ENCODE measurements at places on chromosomes 2 and 18.

GRCh38 chr18:33115476-33115875 is 325.0 kb downstream of the CCDC178 start:
- DNase-seq = no peak

DNA sequence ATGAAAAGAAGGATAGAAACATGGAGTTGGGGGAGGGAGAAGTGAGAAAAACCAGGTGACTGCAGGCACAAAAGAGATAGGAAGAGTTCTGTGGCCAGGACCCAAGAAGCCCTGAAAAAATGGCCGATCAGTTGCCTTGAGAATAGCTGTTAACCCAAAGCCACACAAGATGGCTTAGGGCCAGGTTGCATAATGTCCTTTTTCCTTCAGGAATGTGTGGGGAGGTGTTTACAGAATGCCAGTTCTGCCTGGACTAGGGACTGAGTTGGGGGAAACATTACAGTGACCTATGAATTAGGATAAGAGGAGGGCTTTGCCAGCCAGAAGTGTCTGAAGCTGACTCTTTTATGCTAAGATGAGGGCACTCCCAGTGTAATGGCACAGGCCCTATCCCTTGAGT is 17.1 kb downstream of the FAM110C start:
- no peak for DNase-seq

DNA sequence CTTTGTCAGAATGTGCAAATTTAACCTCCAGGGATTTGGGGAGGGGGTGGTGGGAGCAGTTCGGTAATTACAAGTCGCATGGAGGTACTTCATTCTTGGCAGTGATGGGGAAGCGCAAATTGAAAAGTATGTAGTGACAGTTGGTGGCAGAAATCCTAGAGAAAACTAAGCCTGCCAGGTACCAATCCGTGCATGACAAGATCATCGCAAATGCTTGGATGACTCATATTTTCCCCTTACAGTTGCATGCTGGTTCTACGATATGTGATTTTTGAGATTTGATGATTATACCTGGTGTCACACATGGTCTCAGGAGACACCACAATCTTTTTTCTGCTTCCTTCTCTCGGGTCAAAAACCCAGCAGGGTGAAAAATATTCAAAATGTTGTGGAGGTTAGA is 479.7 kb upstream of the ID2 start:
- DNase-seq = no peak

DNA sequence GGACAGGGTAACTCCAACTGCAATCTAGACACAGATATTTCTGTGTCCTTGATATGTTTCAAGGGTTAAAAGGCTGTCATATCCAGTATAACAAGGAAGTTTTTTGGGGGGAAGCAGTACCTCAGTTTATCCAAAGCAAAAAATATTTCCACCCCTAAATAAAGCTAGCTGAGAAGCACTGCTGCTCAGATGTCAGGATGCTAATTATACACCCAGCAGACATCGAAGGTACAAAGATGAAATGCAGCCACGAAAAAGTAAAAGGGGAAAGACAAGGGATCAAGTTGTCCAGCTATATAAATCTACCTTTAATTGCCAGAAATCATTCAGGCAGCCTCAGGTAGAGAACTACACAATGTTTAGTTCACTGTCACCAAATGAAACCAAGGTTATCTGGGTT is 26.2 kb downstream of the ELAC1 start:
- DNase-seq = no peak

DNA sequence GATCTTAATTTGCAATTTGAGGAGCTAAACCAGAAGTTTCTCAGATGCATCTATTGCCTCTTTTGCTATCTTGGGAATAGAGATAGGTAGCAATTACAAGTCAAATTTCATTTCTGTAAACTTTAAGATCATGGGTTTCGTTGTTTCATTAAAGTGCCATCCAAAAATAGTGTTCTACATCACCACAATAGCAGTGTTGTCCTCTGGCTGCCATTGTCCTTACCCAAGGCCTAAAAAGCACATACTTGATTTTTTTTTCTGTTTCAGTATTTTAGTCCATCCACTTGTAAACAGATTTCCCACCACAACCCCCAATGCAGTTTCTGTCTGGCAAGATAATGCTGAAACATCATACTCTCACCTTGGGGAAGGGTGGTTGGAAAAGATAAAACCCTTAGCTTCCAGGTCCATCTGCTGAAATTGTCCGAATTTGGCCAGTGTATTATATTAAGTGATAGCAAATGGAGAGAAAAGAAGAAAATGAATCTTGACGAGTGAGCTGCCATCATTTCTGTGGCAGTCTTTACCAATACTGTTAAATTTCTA is 136.2 kb downstream of the LCLAT1 start:
- no peak for DNase-seq

DNA sequence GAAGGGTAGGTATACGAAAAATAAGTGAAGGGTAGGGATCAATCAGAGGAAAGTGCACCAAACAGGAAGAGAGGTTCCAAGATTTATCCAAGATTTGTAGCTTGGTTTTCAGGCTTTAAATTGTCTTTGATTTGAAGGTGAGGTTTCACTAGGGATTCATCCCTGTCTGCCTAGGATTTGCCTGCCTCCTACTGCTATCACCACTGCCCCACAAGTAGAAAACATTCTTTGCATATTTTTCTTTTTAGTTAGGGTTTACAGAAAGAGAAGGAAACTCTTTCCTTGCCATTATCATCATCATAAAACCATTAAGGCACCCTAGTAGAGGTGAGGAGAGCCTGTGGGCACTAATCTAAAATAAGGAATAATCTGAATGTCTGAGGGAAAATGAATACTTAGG is 45.8 kb upstream of the TANC1 start:
- DNase-seq = no peak

- DNase-seq = no peak
Observed at GRCh38 chr2:124970030-124970429, 944.9 kb downstream of the CNTNAP5 start.

- no peak for DNase-seq
Observed at GRCh38 chr2:188328419-188328818, 36.7 kb downstream of the GULP1 start.
